ENCODE measurements at places on chromosomes 1 and 21.

GRCh38 chr1:202708456-202709275 is 1.6 kb downstream of the SYT2 start:
- DNase-seq = no peak

GRCh38 chr1:45322486-45323040 is 4.1 kb upstream of the HPDL start:
- DNase-seq = no peak

GRCh38 chr1:34926894-34927293 is 2.6 kb downstream of the DLGAP3 start:
- no peak for DNase-seq

DNA sequence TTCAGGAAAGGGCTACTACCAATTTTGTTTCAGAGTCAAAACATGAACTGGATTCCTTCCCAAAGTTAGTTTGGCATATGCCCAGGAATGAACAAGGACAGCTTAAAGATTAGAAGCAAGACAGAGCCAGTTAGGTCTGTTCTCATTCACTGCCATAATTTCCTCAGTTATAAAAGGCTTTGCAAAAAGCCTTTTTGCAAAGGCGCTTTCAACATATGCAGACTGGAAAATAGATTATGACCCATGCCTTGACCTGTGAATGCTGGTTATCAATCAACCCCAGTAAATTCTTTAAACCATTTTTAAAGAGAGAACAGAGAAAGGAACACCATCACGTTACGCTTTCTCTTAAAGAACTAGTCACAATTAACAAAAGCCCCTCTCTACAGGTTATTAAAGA is 1.7 kb upstream of the FRRS1 start:
- DNase-seq = no peak

DNA sequence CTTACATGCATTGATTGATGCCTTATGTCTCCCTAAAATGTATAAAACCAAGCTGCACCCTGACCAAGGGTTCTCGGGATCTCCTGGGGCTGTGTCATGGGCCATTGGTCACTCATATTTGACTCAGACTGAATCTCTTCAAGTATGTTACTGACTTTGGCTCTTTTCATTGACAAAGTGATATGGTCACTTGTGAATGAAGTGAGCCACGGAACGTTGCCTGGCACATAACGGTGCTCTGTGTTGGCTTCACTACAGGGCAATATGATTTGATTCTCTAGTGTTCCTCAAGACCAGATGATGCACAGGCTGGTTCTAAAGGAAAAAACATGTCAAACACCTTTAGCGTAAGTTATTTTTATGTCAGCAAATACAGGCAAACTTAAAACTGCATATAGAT is 11.4 kb upstream of the IL10RB start:
- DNase-seq = no peak

DNA sequence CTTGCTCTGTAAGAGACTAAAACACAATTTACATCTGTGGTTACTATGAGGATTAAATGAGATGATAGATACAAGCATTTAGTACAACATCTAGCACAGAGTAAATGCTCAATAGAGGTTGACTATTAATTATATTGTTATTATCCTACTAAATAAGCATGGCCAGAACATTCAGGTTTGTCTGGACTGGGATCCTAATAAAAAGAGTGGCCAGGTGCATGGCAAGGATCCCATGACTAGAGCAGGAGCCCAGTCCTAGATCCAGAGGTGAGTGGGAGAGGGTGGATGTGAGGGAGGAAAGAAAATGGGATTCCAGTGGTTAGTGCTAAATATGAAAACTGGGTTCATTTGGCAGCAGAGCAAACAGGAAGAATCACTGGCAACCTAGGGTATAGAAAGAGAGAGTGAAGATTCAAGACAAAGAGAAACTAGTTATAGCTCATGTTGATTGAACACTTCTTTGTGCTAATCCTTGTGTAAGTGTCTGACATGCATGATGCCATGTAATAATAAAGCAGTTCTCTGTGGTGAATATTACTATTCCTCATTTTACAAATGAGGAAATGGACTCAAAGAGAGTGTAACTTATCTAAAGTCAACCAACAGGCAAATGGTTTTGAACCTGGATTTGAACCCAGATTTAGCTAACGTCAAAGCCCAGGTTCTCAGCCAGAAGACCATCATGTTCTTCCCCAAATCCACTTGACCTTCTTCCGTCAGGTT is 71.1 kb upstream of the FGGY start:
- DNase-seq = no peak

- no peak for DNase-seq
Measured at GRCh38 chr21:45187646-45188045, 100.0 kb downstream of the POFUT2 start.

DNA sequence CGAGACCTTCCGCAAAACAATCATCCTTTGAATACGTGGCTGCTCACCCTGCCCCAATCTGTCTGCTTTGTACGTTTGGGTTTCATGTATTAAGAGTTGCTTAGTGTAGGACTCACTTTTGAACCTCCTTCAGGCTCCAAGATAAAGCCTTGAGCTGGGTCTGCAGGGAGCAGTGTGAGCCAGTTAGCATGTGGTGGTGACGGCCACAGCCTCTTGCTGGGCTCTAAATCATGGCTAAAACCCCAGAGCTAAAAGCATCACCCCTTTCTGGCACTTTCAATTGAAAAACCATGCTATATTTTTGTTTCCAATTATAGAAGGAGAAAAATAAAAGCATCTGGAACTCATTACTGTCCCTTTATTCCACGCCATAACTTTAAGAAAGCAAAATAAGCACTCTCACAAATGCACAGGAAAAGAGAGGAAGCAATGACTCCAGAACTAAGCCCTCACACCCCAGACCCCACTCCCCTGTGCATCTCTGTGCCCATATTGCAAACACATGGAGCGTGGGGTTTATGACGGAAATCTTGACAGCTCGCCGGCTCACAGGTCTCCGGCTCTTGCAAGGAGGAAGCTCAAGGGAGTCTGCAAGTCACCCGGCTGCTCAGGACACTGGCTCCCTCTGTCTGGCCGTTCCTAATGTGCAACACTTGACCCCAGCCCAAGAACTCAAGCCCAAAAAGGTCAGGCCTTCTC is 135.5 kb downstream of the MIS18A start:
- no peak for DNase-seq

- no peak for DNase-seq
Measured at GRCh38 chr21:20729376-20729775, 268.8 kb upstream of the NCAM2 start.

DNA sequence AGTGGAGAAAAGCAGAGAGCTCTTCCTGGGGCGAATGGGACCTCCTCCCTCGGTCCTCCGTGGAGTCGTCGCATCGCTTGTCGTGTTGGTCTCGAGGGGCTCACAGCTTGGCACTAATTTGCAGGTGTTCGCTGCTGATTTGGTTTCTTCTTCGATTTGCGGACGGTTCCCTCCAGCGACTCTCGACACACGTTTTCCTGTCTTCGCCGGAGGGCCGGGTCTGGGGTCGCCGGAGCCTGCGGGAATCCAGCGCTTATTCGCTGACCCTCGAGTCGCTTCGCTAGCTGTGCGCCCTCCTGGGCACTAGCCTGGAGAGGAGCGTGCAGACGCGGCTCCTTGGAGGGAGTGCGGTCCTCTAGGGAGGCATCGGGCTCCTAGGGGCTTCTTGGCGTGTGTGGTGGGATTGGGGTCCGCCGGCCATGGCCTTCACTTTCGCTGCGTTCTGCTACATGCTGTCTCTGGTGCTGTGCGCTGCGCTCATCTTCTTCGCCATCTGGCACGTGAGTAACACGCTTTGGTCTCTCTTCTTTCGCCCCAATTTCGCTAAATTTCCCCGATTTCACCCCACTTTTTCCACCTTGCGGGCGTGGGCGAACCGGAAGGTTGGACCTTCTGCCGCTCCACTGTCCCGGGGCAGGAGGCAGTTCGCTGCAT is 766 bp downstream of the CNIH3 start:
- peak; percentile 41 for DNase-seq

GRCh38 chr1:114338191-114338890 is 172.7 kb downstream of the TRIM33 start:
- DNase-seq = no peak

DNA sequence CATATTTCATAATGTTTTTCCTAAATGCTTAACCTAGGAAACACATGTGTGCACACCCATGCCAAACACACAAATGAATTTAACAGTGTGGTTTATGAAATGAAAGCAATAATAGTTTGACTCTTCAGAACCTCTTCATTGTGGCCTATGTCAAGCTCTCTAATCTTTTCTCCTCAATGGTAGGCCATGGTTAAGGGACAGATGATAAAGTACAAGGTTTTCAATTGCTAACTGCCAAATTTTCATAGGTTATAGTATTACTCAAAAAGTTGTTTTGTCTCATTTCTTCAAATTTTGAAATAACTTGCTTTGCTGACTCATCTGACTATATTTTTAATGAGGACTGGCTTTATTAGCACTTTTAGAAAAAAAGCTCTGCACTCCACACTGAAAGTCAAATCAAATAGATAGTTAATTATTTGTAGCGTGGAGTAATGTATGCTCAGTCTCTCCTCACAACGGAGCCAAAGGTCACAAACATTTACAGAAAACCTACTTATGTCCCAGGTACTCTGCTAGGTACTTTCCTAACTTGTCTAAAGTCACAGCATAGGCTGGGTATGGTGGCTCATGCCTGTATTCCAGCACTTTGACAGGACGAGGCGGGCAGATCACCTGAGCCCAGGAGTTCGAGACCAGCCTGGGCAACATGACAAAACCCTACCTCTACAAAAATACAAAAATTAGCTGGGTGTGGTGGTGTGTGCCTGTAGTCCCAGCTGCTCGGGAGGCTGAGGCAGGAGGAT is 3.0 kb upstream of the ADCY10 start:
- DNase-seq = no peak

DNA sequence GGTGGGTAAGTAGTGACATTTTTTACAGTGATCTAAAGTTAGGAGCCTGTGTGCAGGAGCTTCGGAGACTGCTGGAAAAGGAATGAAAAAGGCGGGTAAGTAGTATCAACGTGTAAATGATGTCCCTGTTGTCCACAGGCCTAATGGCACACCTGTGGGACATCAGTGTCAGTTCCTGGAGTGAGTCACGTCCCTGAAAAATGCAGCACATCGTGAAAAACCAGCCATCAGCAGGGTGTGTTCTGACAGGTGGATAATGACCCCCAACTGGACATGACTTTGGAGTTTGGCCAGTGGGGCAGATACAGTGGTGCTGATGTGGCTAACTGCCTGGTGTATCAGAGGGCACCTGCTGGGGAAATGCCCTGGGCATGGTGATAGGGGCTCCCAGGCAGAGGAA is 12.0 kb upstream of the PRDM15 start:
- no peak for DNase-seq

GRCh38 chr21:32603131-32603530 is 9.0 kb downstream of the CFAP298 start:
- no peak for DNase-seq

- no peak for DNase-seq
Measured at GRCh38 chr21:44616591-44616926, 4.7 kb downstream of the KRTAP10-8 start.

- DNase-seq = peak; percentile 44
Measured at GRCh38 chr1:211352985-211353515, 26.4 kb downstream of the TRAF5 start.

GRCh38 chr1:24205345-24206082 is 18.4 kb upstream of the IFNLR1 start:
- DNase-seq = no peak

DNA sequence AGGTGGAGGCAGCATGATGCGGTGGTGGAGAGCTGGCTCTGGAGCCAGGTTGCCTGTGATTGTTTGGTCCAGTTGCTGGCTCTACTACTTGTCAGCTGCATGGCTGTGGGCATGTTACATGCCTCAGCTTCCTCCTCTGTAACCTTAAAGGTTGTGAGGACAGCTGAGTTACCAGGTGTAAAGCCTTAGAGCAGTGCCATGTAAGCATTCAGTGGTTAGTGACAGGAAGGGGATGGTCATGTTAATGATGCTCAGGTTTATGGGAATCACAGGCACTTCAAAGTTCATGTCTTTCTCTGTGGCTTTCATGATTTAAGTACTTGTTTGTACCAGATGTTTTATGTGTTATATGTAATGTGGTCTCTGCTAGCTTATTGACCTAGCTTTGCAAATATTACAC is 32.6 kb downstream of the PTGFRN start:
- no peak for DNase-seq

DNA sequence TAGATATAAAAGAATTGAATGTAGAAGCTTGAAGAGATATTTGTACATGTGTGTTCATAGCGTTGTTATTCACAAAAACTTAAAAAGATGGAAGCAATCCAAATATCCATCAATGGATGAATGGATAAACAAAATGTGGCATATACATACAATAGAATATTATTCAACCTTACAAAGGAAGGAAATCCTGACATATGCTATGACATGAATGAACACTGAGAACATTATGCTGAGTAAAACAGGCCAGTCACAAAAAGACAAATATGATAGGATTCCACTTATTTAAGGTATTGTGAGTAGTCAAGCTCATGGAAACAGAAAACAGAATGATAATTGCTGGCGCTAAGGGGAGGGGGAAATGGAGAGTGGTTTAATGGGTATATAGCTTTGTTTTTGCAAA is 47.0 kb upstream of the DYRK1A start:
- DNase-seq = no peak

DNA sequence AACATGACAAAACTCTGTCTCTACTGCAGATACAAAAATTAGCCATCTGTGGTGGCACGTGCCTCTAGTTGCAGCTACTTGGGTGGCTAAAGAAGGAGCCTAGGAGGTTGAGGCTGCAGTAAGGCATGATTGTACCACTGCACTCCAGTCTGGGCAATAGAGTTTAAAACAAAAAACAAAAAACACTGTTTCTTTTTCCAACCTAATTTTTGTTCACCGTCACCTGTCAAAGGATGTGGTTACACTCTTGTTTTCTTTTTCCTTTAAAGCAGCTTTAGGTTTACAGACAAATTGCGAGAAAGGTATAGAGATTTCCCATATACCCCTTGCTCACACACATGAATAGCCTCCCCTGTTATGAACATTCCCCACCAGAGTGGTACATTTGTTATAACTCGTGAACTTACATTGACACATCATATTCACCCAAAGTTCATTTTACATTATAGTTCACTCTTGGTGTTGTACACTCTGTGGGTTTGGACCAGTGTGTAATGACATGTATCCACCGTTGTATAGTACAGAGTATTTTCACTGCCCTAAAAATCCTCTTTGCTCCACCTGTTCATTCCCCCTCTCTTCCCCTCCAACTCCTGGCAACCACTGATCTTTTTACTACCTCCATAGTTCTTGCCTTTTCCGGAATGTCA is 26.2 kb downstream of the SMG7 start:
- no peak for DNase-seq

DNA sequence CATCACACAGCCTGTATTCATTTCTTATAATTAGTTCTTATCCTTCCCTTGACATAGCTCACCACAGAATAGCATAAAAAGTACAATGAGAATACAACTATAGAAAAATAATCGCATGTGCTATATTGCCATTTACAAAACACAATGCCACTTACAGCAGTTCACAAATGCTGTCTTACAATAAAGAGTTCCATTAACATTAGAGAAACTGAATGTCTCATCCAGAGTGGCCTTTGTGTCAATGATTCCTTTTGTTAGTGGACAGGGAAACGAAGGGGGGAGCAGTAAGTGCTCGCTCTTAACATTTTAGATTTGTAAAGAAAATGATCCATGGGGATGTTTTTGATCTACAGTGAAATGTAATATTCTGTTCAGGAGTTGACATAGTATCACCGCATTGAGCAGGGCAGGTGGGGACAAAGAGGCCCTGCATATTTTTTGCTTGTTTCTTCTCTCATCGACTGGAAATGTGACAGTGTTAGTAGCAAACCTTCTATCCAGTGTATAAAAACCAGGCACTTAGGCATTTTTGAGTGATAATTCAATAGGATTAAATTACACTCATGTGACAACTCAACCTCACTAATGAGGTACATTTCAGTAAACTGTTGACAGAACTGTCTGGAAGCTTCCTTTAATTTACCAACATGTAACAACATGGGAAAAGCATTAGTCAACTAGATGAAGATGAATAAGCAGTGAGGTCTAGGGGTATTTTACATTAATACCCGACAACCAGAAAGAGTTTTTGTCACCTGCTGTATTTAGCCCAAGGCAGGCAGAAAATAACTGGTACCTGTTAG is 35.6 kb upstream of the RRP15 start:
- DNase-seq = no peak
